ENCODE measurements at places on chromosomes 3 and 15. TPM values are rescaled to one million over a fixed set of nuclear protein-coding genes. Genes with fewer than 3 reads are reported as not detected.
A peak's percentile ranks its signal among the peaks of the same experiment; 100 is the strongest.

Gene FMN1
- total RNA-seq: 4.5 TPM

Gene PFKFB4
- 15.3 TPM for total RNA-seq

Gene SPSB4
- total RNA-seq: 8.1 TPM

Gene LMCD1
- total RNA-seq: 22.9 TPM

Gene CRABP1
- total RNA-seq: 113 TPM

Gene LMAN1L
- 0.11 TPM for total RNA-seq

Gene ITGA11
- 18.7 TPM for total RNA-seq

Gene SLC30A4
- 20.9 TPM for total RNA-seq

Gene MTHFS
- 18.2 TPM for total RNA-seq

DNA sequence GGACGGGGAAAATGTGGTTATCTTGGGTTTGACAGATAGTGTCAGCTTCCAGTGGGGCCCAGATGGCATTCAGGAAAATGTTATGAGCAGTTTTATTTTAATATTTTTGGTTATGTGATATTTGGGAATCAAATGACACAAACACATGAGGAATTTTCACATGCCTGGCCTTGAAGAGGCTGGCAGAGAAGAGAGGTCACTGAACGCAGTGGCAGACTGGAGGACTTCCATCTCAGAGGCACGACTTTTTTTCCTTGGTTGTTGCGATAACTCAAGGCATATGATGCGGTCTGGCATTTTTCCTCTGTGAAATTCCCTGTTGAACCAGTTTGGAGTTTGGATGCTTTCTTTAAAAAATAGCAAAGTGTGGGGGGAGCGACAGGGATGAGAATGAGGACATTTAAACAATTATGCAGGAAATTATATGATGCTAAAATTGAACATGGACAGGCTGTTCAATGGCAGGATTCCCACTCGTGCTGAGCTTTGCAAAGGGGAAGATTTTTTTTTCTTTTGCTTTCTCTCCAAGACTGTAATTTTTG is 36.9 kb upstream of the ARPP21 start:
- no peak for DNase-seq

- no peak for DNase-seq
These were observed 155.2 kb downstream of the RBPMS2 start for GRCh38 chr15:64619880-64620839.

DNA sequence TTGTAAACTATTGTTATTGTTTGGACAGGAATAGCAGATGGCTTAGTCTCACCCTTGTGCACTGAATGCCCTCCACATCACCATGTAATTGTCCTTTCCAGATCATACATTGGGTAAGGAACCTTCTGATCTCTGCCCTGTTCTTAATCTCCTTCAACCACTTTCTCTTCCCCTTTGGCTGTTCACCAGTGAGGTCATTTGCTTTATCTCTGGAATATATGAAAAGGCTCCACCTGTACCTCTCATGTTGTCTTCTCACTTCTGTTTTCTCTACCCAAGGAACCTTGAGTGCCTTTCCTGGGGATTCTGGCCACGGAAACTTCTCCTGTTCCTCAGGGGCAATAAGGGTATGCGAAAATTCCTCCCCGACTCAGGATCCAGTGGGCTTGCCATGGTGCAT is 28.5 kb downstream of the MCTP2 start:
- DNase-seq: no peak

DNA sequence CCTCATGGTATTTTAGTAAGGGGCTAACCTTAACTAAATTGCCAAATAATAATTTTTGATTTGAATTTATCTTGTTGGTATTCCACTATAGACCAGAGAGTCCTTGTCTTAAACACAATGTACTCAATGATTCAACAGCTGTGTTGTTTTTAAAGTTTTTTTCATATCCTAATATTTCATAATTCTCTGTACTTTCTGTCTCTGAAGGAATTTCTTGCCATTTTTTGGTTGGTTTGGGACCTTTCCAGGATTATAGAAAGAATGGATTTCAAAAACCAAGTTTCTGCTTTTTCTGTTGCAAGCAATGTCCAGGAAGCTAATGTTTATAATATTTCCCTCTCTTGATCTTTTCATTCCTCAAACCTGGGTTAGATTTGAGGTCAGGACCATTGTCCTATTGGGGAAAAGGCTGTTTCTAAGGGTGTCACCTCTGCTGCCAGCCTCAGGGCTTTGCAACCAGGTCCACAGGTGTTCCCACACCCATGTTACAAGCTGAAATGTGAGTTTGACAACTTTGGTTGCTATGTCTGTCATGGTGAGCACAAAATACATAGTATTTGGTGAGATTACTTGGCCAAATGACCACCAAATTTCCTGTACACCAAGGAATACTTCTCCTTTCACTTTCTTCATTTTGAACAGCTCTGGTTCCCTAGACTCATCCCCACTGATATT is 363.7 kb upstream of the RGMA start:
- DNase-seq: no peak

DNA sequence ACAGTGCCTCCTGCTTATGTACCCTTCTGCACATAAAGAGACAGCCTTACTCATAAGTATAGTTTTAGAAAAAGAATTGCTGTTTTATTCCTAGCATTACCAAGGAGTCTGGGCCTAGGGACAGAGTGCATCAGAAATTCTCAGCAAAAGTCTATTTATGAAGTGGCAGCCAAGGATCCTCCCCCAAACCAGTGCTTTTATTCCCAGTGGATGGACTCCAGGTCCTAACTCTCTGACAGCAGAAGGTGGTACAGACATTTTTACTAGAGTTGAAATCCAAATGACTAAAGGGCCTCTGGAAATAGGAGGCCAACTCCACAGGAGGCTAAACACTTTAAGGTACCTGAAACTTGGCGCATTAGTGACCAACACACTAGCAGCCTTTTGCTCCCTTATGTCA is 407.2 kb upstream of the TPRG1 start:
- no peak for DNase-seq

DNA sequence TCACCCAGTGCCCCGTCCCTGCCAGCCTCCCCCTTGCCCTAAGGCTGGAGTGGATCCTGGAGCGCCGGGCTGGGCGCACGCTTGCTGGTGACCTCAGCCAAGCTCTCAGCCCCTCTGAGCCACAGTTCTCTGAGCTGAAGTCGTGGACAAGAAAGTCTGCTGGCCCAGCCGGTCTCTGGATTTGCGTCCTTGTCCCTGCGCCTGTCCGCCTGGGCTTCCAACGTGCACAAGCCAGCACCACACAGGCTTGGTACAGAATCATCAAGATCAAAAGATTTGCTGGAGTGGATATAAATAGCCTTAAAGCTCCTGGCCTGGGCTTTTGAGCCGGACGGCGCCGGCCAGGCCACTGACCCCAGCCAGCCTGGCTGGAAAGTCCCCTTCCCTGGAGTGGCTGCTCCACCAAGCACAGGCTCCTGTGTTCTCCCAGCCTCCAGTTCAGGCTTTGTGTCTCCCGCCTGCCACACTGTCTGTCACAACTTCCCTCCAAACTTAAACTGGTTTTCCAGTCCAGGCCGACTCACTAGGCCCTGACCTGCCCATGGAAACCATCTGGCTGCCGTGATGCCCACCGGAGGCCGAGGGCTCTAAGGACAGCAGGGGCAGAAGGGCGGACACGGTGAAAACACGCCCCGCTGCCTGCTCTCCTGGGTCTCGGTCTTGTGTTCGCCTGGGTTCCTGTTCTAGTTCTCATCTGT is 156.2 kb downstream of the NUP210 start:
- no peak for DNase-seq

DNA sequence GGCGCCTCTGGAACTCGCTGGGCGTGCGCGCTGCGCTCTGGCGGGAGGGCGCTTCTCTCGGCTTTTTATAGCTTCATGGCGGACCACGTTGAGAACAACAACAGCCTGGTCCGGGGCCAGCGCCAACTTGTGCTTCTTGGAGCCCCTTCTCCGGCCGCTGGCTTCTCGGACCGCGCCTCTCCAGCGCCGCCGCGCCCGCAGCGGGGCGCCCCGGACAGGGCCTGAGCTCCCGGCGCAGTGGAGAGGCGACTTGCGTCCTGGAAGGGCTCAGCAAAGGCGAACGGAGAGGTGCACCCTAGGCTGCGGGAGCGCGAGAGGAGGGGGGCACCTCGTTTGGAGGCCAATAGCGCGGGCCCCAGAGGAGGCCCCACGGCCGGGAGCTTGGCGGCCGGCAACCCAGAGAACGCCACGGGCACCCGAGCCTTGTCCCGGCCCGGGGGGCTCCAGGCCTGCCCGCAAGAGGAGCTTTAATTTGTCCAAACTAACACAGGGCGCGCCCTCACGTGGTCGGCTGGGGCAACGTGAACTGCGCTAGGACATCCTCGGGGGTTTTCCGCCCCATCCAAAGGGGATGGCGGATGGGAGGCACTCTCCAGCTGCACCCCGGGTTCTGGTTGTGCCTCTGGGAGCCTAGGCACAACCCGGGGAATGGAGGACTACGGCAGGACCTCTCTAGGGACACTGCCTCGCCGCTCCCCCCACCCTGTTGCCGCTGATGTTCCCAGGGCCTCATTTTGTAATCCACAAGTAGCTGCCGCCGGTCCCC is 37.8 kb downstream of the HMCES start:
- peak; percentile 94 for DNase-seq

- no peak for DNase-seq
These were observed 31.8 kb upstream of the ANP32A start for GRCh38 chr15:68852461-68852860.

DNA sequence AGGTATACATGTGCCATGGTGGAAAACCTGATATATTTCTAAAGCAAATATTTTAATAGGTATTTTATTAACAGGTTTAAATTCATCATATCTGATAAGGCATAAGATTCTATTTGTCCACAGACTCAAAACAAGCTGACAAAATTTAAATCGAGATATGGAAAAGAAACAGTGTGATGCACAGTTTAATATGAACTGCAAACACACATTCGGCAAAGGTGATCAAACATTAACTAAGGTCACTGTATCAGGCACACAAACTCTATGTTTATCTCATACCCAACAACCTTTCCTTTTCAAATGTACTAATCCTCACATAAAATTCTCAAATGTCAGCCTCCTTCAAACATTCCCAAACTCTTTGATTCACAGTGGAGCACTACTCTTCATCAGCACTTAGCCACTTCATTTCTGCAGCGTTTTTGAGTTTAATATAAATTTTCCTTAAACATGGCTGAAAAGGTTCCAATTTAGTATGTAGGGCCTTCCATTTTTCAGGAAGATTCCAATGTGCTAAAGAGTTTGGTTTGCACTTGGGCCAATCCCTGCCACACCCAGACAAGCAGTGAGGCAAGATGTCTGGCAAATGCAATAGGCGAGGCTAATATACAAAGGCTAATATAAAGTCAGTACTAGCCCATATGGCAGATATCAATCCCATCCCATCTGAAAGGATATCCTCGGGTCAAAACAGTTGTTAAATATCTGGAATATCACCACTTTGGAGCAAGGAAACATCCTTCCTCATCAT is 84.6 kb downstream of the GBE1 start:
- no peak for DNase-seq

- no peak for DNase-seq
These were observed 141.4 kb downstream of the TFG start for GRCh38 chr3:100850701-100851100.

- DNase-seq: no peak
These were observed 88.2 kb upstream of the NTRK3 start for GRCh38 chr15:88344786-88345185.

DNA sequence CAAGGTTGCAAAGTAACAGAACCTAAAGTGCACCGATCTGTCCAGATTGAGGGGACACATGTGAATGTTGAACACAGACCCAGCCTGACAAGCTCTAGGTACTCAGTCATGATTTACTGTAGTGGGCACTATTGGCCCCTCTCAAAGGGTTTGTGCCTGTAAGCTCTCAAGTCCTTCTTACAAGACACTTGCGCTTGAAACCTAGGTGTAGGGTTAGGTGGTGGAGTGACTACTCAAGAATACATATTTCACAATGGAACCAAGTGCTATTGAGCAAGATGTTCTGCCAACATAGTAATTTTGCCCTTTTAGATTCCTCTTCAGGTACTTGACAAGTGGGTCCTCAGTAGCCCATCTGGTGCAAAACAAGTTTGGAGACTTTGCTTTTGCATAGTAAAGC is 169.9 kb downstream of the AKAP13 start:
- no peak for DNase-seq

DNA sequence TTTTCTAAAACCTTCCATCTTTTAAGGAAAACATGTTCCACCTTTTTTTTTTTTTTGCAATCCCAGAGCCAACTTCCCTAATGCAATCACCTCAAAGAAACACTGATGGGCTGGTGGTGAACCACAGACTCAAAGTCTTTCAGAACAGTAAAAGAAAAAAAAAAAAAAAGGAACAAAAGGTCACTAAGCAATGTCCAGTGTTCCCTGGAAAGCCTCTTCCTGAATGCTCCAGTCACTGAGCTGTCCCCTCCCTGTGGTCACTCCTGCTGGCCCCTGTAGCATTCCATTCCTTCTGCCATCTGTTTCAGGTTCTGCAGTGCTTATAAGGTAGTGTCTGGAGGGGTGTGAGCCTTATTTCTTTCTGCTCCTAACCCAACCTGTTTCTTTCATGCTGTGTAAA is 53.3 kb downstream of the AAGAB start:
- no peak for DNase-seq

DNA sequence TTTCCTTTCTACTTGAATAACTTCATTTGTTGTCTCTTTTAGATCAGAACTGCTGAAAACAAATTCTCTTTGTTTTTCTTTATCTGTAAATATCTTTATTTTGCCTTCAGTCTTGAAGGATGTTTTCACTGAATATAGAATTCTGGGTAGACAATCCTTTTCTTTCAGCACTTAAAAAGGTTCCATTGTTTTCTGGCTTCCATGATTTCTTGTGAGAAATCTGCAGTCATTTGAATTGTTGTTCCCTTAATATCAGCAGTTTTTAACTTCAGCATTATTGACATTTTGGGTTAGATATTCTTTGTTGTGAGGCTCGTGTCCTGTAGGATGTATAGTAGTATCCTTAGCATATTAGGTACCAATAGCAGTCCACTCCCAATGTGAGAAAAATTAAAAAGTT is 65.8 kb downstream of the SV2B start:
- no peak for DNase-seq

Measured in spinal cord (tissue), 10 donors.